CD4-positive, alpha-beta T cell (primary cell): ENCODE measurements at places on chromosomes 7 and 10.

GRCh38 chr10:4902571-4903011, 60.6 kb upstream of the AKR1C1 start:
- H3K27ac ChIP-seq = no peak overlapping the region
- DNase-seq = no peak
- no peaks in the 10 kb centered on the region for H3K27me3 ChIP-seq
- no peak overlapping the region for H3K4me3 ChIP-seq
- H3K36me3 ChIP-seq = no peaks in the 10 kb centered on the region

DNA sequence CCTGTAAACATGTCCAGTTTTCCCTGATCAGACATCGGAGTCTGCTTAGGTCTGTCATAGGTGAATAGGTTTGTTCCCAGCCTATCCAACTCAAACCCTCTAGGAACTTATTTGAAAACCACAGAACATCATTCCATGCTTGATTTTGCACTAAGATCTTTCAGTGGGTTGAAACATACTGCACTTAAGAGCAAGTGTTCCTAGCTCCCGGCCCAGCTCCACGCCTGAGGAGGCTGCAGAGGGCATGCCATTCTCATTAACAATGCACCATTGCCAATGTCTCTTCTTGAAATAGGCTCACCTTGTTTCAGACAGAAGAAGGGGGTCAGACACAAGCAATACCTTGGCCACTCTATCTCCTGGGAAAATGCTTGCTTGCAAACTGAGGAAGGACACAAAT, 78.0 kb upstream of the EGR2 start:
- DNase-seq = no peak
- H3K4me3 ChIP-seq = no peak overlapping the region
- H3K4me1 ChIP-seq = no peaks in the 10 kb centered on the region
- H3K27me3 ChIP-seq = no peaks in the 10 kb centered on the region

- H3K4me3 ChIP-seq = no peak overlapping the region
- H3K27ac ChIP-seq = no peak overlapping the region
- no peaks in the 10 kb centered on the region for H3K27me3 ChIP-seq
Measured at GRCh38 chr10:43292755-43293676, 26.2 kb upstream of the RASGEF1A start.

DNA sequence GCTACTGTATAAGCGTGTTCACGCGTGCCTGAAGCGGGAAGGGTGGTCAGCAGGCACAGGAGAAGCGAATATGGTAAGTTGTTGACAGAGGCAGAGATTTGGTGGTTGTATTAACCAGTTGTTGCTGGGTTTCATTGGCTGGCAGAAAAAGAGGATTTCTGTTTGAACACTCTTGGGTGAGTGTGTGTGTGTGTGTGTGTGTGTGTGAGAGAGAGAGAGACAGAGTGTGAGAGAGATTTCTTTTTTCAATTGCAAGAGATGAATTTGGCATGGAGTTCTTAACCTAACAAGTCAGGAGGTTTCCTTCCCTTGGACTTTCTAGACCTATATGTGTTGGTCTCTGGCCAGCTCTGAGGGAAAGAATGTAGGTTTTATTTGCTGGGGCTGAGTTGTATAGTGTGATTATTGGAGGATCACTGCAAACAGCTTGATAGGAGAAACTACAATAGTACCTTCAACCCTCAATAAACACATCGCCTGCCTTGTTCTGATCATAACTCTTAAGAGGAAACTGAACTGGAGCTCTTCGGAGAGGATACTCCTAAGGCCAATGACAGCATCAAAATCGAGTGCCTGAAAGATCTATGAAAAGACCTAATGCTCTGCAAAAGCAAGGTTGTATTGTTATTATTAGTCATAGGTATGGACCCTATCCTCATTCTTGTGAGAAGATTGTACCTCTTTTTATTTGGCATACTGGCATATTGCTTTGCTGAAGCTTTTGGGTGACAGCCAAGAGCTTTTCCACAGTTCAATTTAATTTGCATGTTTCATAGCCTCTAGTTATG, 1.2 kb downstream of the MCU start:
- no peaks in the 10 kb centered on the region for H3K36me3 ChIP-seq
- no peak overlapping the region for H3K27ac ChIP-seq
- peak; percentile 11 for DNase-seq
- H3K4me1 ChIP-seq = peaks cover 10% of the 10 kb centered on the region
- H3K27me3 ChIP-seq = no peaks in the 10 kb centered on the region
- H3K4me3 ChIP-seq = peak overlapping the region; percentile 79

GRCh38 chr7:86058649-86059048, 585.1 kb upstream of the GRM3 start:
- no peaks in the 10 kb centered on the region for H3K4me1 ChIP-seq
- H3K27ac ChIP-seq = no peak overlapping the region
- no peak overlapping the region for H3K4me3 ChIP-seq
- DNase-seq = no peak

GRCh38 chr10:126372396-126372795, 15.9 kb downstream of the ADAM12 start:
- H3K36me3 ChIP-seq = no peaks in the 10 kb centered on the region
- H3K4me1 ChIP-seq = no peaks in the 10 kb centered on the region
- no peak overlapping the region for H3K27ac ChIP-seq
- H3K27me3 ChIP-seq = no peaks in the 10 kb centered on the region

- DNase-seq = no peak
- no peaks in the 10 kb centered on the region for H3K27me3 ChIP-seq
- no peaks in the 10 kb centered on the region for H3K36me3 ChIP-seq
- H3K4me1 ChIP-seq = no peaks in the 10 kb centered on the region
- no peak overlapping the region for H3K27ac ChIP-seq
Measured at GRCh38 chr7:53062796-53063195, 27.4 kb downstream of the POM121L12 start.

GRCh38 chr7:52786174-52786573, 249.3 kb upstream of the POM121L12 start:
- H3K27ac ChIP-seq = no peak overlapping the region
- H3K27me3 ChIP-seq = no peaks in the 10 kb centered on the region
- DNase-seq = no peak
- no peak overlapping the region for H3K4me3 ChIP-seq

DNA sequence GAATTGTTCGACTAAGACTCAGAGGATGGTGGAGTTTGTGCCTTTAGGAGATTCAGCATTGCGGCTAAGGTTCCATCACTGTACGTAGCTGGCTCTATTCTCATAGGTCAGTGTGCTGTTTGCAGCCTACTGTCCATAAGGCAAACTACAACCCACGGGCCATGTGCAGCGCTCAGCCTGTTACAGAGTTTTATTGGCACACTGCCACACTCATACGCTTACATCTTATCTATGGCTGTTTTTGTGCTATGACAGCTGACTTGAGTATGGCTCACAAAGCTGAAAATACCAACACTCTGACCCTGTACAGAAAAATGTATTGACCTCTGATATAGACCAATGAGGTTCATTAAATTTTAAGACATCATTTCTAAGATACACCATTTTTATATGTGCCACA, 114.5 kb downstream of the ARID5B start:
- peaks cover 18% of the 10 kb centered on the region for H3K36me3 ChIP-seq
- DNase-seq = no peak
- no peak overlapping the region for H3K27ac ChIP-seq
- peaks cover 11% of the 10 kb centered on the region for H3K4me1 ChIP-seq

DNA sequence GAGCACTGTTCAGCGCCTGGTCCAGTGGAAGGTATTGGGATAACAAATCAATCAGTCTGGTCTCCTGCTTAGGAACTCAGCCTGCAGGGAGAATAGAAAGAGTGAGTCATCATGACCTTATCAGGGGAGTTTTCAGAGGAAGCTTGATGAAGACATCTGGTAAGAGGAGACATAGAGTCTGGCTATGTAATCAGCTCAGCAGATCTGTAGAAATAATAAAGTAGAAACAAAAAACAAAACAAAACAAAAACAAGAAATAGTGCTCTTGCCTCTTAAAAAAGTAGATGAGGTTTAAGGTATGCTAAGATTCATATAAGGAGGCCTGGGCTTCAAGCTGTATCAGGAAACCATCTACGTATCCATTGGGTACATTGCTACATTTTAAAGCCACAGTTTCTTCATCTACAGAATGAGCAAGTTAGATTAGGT, 14.4 kb downstream of the TAS2R41 start:
- no peak overlapping the region for H3K4me3 ChIP-seq
- no peak overlapping the region for H3K27ac ChIP-seq
- no peaks in the 10 kb centered on the region for H3K27me3 ChIP-seq
- DNase-seq = no peak
- no peaks in the 10 kb centered on the region for H3K4me1 ChIP-seq
- H3K36me3 ChIP-seq = peaks cover 3% of the 10 kb centered on the region

GRCh38 chr10:131577786-131578471, 266.4 kb upstream of the TCERG1L start:
- no peak overlapping the region for H3K4me3 ChIP-seq
- DNase-seq = no peak
- H3K27me3 ChIP-seq = no peaks in the 10 kb centered on the region

DNA sequence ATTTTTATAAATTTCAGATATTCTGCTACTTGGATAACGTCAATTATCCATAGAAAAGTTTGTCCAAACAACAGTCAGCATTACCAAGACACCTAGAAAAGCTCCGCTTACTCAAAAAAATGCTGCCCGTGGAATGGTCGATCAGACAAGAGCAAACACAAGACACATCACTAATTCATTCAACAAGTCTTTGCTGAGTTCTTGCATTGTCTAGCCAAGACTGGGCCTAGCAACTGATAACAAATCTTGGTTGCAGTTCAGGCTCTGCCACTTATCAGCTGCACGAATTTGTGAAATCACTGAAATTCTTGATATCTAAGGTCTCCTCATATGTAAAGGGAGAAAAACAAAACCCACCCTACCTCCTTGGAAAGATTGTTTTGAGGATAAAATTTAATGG, 168.3 kb downstream of the AKR1D1 start:
- no peaks in the 10 kb centered on the region for H3K4me1 ChIP-seq
- H3K27ac ChIP-seq = no peak overlapping the region
- no peak overlapping the region for H3K4me3 ChIP-seq

GRCh38 chr7:88628363-88629085, 131.0 kb upstream of the ZNF804B start:
- no peaks in the 10 kb centered on the region for H3K36me3 ChIP-seq
- H3K27me3 ChIP-seq = no peaks in the 10 kb centered on the region
- no peaks in the 10 kb centered on the region for H3K4me1 ChIP-seq
- H3K27ac ChIP-seq = no peak overlapping the region
